Activated T-helper 1 cell treated with anti-CD3 and anti-CD28 coated beads, Interleukin-2, amount 50 U/mL, for 16 hours (primary cell): ENCODE measurements at places on chromosomes 6 and 20.

- no peak for DNase-seq
Measured at GRCh38 chr6:160088069-160088783, 33.4 kb upstream of the SLC22A1 start.

GRCh38 chr6:7165002-7165889 lies 57.5 kb downstream of the RREB1 start:
- DNase-seq: no peak

GRCh38 chr20:51089272-51089781 lies 66.4 kb upstream of the KCNG1 start:
- DNase-seq: no peak

DNA sequence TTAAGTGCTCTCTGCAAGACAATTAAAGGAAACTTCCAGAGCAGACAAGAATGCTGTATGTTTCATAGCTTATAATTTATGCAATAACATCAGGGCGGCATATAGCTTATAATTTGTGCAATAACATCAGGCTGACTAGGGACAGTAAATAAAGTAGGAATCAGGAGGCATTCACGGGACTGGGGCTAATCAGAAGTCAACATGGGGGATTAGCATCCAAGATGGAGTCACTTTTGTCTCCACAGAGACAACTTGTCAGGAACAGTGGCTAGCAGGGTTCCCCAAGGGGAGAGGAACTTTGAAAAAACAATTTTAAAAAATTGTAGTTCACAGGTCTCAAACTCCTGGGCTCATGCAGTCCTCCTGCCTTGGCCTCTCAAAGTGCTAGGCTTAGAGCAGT lies 3.3 kb upstream of the ZNF341 start:
- no peak for DNase-seq

DNA sequence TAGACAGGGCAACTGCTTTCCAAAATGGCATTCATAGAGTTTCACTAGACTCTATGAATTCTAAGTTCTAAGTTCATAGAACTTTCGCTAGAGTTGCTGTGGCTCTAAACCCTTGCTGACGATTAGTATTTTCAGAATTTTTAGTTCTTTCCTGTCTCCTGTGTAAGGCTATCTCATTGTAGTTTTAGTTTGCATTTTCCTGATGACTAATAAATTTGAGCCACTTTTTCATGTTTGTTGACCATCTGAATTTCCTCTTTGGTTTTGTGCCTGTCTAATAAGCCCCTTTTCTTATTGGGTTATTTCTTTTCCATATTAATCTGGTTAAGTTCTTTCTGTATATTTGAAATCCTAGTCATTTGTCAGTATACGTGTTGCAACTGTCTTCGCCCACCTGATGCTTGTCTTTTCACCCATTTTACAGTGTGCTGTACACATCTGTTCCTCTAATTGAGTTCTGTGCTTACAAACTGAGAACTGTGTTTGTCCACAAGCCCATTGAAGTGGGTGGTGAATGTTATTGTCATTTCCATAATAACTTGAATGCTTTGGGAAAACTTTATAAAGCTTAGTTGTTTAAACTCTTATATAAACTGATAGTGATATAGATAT lies 177.7 kb upstream of the CDYL start:
- DNase-seq: no peak

GRCh38 chr6:16721977-16722376 lies 39.3 kb downstream of the ATXN1 start:
- no peak for DNase-seq

GRCh38 chr6:35365594-35366203 lies 23.3 kb downstream of the PPARD start:
- no peak for DNase-seq

DNA sequence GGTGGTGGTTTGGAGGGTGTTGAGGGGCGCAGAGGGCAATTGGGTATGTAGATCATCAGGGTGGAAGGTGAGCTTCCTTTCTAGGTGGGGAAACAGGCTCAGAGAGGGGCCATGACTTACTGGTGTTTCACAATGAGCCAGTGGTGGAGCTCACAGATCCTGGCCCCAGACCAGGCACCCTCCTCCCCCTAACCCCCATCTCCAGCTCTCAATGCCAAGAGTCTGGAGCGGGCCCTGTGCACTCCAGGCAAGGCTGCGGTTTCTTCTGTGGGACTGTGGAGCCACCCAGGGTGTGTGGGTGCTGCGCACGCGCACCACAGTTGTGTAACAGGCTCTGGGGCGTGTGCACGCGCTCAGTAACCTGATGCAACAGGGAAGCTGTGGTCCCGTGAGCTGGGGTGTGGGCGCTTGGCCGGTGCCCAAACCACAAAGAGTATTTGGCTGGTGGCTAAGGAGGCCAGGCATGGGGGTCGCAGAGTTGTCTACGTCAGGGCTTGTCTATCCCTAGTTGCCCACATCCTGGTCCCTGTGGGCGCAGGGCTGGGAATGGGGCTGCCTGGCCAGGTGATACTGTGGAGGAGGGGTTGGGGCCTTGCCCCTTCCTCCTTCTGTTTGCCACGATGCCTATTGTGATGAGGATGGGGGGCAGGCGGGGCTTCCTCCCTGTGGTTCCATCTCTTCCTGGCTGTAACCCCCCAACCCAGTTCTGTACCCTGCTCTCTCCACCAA lies 37.5 kb upstream of the MRPS18A start:
- peak; percentile 21 for DNase-seq

GRCh38 chr20:32707691-32708581 lies 34.2 kb upstream of the C20orf203 start:
- DNase-seq: no peak

- no peak for DNase-seq
Measured at GRCh38 chr6:137230547-137230946, 11.4 kb upstream of the IFNGR1 start.

GRCh38 chr20:4401601-4402000 lies 320.1 kb upstream of the PRND start:
- DNase-seq: no peak

DNA sequence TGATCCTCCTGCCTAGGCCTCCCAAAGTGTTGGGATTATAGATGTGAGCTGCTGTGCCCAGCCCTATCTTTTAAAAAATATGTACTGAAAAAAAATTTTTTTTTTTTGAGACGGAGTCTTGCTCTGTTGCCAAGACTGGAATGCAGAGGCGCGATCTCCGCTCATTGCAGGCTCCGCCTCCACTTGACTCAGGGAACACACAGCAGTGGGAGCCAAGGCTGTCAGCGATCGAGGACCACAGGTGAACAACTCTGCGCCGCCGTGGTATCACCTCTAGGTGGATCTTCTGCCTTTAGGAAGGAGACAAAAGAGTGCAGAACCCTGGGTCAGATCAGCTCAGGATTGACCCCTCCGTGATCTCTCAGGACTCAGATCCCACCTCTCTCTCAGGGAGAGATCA lies 13.7 kb downstream of the RAET1E start:
- no peak for DNase-seq

DNA sequence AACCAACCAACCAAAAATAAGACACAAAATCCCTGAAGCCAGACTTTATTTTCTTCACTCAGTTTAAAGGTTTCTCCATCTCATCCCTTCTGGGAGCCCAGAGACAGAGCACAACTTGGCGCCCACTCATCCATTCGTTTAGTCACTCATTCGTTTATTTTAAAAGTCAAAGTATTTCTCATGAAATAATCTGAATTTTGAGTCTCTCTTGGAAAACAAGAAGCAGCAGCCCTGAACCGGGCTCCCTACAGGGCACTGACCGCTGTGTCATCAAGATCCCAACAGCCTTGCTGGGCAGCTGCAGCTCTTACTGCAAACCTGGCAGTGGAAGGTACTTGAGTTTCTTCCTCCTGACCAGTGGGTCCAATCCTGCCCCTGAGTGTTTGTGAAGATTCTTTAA lies 171.6 kb downstream of the THBS2 start:
- DNase-seq: no peak

- DNase-seq: no peak
Measured at GRCh38 chr20:10065154-10065833, 30.5 kb downstream of the ANKEF1 start.

- DNase-seq: no peak
Measured at GRCh38 chr6:14113976-14114375, 3.6 kb upstream of the CD83 start.

DNA sequence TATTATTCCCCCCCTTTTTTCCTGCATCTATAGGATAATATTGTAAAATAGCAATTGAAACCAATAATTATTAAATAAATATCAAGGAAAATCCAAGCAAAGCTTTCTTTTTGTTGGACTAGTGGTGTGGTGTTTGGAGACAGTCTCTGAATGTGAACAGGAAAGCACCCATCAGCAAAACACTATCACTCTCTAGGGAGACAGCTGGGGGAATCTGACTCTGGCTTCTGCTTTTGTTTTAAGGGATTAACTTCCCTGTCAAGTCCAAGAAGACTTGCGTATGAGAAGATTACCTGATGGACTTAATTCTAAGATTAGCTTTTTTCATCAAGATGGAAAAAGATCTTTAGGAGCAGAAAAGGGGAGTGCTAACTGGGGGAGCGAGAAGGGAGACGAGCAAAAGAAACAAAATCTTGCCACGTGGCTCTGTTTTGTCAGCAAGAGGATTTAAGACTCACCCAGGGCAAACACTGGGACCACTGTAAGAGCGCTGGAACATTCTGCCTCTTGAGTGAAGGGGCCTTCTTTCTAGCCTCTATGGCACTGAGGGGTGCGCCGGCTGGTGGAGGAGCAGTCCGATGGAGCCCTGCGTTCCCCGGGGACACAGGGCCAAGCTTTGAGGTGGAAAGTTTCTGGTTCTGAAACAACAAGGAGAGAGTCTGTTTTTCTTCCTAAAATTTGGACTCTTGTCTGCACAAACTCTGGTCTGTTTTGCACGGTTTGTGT lies 570 bp downstream of the TULP4 start:
- DNase-seq: no peak

GRCh38 chr20:34268851-34269636 lies 27.8 kb downstream of the ASIP start:
- no peak for DNase-seq

GRCh38 chr6:125747589-125748405 lies 1.6 kb upstream of the HEY2 start:
- DNase-seq: no peak

DNA sequence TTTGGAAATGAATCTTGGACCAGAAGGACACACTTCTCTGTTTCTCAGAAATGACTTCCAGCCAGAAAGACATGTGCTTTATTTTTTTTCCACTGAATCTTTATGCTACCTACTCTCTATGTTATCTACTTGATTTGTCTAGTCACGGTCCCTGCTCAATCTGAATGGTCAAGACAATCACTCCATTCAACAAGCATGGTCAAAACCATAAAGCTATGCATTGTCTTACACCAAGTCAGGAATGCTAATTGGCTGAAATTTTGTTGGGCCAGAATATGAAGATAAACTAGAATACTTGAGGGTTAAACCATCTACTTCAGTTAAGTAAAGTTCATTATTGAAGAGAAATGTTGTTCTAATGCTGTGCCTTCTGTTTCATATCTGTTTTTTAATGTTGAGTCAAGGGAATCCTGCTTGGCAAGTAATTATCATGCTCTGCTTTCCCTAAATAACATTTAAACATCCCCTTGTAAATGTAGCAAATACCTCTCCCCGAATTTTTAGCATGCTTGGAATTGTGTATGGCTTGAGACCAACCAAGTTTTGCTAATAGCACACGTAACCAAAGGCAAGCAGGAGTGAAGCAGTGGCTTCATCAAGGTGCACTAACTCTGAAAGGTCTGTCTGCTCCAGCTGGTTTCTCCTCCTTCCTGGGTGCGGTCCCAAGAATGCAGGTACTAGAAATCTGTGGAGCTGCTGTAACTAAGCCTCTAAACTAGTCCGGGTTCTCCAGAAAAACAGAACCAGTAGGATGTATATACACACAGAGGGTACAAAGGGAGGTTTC lies 190.3 kb upstream of the CDYL start:
- no peak for DNase-seq

GRCh38 chr6:158667360-158667981 lies 17.6 kb downstream of the SYTL3 start:
- no peak for DNase-seq

DNA sequence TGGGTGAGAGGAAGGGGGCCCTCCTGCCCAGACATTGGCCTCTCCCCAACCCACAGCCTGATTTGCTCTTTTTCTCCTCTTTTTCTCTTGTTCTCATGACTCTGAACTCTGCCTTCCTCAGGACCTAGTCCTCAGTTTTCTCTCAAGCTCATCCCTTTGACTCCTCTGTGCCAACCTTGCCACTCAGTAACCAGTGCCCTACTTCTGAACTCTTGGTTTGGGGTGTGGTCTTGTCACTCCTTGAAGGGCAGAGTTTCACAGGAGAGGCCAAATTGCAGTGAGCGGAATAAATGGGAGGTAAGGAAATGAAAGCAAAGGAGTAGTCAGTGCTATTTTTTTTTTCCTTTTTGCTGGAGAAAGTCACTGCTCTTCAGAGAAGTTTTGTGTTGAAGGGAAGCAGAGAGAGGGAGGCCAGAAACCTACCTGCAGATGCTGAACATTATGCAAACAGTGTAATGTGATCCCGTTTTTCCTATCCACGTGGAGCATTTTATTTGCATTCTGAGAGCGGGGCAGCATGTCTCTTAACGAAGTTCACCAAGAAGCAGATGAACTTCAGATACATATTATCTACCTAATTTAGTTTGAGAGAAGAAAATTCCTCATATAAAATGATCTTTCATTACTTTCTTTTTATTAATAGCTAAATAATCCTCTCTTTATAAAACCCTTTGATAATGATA lies 26.9 kb downstream of the CFAP61 start:
- no peak for DNase-seq

GRCh38 chr20:7930343-7930742 lies 9.9 kb downstream of the HAO1 start:
- DNase-seq: no peak

DNA sequence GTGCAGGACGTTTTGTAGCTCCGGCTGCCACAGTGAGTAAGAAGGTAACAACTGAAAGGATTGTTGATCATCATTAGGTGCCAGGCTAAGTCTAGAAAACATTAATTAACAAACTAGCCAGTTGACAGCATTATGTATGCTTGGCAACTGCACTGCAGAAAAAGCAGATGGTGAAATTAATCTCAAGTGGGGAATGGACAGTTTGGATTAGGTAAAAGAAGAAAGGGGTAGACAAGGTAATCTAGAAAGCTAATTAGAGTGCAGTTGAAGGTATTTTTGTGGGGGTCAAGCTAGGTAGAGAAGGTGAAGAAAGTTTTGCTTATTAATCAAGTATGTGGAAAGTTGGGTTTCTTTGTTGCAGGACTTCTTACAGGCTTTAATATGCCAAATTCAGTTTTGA lies 69.7 kb upstream of the HINT3 start:
- DNase-seq: no peak

- no peak for DNase-seq
Measured at GRCh38 chr6:52363228-52363867, 1.4 kb downstream of the PAQR8 start.

DNA sequence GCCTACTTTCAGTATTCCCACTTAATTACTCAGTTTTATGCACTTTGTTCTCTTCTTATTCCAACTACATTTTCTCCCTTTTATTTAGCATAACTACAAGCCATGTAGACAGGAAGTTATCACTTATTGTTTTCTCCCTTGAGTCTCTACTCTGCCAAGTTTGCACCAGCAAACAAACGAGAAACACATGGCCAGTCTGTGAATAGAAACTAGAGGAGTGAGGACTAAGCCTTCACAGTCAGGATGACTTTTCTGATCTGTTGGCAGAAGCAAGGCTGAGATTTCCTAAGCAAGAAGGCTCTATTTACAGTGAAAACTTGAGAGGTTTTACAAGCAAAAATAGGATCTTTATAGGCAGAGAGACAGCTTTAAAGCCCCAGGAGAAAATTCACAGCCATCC lies 69.8 kb upstream of the TINAG start:
- no peak for DNase-seq
